ENCODE measurements at places on chromosomes 4 and X. TPM values are rescaled to one million over a fixed set of nuclear protein-coding genes. Genes with fewer than 3 reads are reported as not detected.

- no peak for DNase-seq
Measured at GRCh38 chr4:41746440-41747229, 1.9 kb downstream of the PHOX2B start.

The CLIC2 gene
- 6.4 TPM for polyA plus RNA-seq

DNA sequence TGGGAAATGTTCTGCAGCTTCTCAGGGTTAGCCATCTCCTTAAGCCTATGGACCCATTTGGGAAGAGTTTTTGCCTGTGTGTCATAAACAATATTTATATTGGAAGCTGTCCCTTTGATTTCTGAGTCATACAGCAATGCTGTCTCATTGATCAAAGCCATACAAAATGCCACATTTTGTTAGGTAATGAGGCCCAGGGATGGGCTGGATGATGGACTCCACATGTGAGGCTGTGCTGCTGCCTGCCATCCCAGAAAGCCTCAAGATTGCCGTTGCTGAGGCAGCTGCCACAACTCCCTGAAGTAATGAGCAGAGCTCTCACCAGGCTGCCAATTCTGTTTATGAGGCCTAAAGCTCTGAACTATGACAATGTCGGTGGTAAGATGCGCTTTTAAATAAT lies 12.2 kb upstream of the GJB1 start:
- no peak for DNase-seq

The NUDT6 gene
- 7.2 TPM for polyA plus RNA-seq

- peak; percentile 10 for DNase-seq
Measured at GRCh38 chrX:19912-20571, 261.1 kb upstream of the PLCXD1 start.

- DNase-seq = peak; percentile 17
Measured at GRCh38 chr4:104879367-104879766, 267.3 kb upstream of the TET2 start.

GRCh38 chr4:22739968-22740367 lies 47.2 kb downstream of the GBA3 start:
- peak; percentile 70 for DNase-seq

DNA sequence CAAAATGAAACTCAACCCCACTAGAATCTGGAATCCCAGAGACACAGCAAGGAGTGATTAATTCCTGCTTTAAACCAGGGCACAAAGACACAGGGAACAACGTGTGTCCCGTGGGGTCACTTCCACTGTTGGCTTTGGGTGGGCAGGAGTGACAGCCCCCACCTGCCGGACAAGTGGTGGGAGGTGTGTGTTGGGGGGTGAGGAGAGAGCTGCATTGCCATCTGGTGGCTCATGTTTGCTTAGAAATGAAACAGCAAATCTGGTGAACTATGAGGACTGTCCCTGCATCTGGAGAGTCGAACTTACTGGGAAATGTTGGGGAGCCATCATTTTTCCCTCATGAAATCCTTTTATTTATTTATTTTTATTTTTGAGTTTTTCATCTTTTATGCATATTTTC lies 75.9 kb upstream of the AFAP1 start:
- no peak for DNase-seq

The NWD2 gene
- not detected for polyA plus RNA-seq

DNA sequence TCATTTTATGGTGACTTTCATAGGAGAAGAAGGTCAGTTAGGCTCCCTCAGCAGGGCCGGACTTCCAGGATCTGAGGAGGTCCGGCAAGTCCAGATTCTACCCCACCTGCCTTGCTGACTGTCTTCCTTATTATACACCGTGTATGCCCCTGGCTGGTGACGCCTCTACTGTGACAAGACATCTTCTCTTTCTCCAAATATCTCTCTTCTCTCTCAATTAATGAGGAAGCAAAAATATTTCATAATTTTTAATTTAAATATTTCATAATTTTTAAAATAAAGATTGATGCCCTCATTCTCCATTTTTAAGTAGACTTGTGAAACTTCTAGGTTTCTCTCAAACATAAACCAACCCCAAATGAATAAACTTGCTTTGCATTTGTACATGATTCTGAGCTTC lies 202.5 kb downstream of the NSUN7 start:
- DNase-seq = no peak

The P2RY10 gene
- polyA plus RNA-seq = 0.54 TPM

The CT45A5 gene
- 0.31 TPM for polyA plus RNA-seq

DNA sequence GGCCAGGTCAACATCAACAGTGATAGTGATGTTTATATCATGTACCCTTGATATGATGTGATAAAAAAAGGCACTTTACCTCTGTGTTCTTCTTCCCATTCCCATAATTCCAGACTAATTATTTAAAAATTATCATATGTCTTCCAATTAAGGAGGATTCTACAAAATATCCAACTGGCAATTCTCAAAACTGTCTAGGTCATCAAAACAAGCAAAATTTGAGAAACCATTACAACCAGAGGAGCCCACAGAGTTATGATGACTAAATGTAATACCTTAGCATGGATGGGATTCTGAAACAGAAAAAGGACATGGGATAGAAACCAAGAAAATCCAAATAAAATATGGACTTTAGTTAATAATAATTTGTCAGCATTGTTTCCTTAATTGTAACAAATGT lies 428.6 kb upstream of the AMOT start:
- no peak for DNase-seq
